Epithelial cell of esophagus (primary cell): ENCODE measurements at places on chromosomes 5 and 9.

DNA sequence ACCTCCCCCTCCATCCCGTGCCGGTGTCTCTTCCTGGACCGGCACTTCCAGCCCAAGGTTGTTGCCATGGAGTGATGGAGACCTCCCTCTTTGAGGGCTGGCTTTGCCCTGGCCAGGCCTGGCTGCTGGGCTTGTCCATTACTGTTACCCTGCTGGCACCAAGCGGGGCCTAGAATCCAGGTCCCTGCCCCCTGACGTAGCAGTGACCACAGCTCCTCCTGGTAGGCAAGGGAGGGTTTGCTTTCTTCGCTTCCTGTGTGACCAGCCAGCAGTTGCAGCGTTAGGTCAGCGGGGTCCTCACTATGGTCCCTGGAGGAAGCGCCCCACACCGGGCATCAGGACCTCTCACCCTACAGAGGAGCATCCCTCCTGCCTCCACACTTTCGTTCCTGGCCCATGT lies 146.7 kb upstream of the COL5A1 start:
- DNase-seq = no peak

- peak; percentile 94 for DNase-seq
These were observed 4.7 kb downstream of the GOLGA2 start for GRCh38 chr9:128271112-128271511.

DNA sequence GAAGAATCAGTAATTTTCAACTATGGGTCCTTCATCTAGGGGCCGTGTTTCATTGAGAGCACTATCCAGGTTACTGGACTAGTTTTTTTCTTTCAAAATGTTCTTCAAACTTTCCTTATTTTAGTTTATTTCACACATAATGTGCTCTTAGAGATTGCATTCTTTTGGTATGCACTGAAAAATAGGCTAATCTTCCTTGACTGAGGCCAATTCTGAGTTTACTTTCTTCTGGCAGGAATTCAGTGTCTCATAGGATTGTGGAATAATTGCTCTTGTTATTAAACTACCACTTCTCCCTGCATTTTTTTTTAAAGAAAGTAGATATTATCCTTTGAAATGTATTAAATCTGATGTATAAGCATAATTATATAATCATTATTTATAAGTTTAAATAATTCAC lies 624.5 kb downstream of the RAB3C start:
- DNase-seq = no peak

- DNase-seq = no peak
These were observed 317.5 kb upstream of the CDH18 start for GRCh38 chr5:20305463-20305862.

- DNase-seq = peak; percentile 57
These were observed 898 bp downstream of the CAMSAP1 start for GRCh38 chr9:135906291-135907005.

- no peak for DNase-seq
These were observed 160.2 kb downstream of the SH3GL2 start for GRCh38 chr9:17739022-17739421.

- DNase-seq = no peak
These were observed 8.0 kb upstream of the TMEM171 start for GRCh38 chr5:73112359-73112758.

- DNase-seq = no peak
These were observed 210.8 kb upstream of the ELL2 start for GRCh38 chr5:96172436-96172835.

DNA sequence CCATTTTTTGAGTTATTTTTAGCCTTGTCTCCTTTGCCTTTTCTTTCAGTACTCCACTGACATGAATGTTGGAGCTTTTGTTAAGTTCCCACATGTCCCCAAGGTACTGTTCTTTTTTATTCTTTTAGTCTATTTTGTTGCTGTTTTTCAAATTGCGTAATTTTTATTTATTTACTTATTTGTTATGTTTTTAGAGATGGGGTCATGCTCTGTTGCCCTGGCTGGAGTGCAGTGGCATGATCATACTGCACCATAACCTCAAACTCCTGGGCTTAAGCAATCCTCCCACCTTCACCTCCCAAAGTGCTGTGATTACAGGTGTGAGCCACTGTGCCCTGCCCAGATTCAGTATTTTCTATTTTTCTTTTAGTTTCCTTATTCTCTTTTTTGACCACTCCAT lies 5.4 kb upstream of the PCDHA1 start:
- DNase-seq = no peak

GRCh38 chr9:116959809-116960208 lies 272.7 kb downstream of the TRIM32 start:
- DNase-seq = peak; percentile 7

DNA sequence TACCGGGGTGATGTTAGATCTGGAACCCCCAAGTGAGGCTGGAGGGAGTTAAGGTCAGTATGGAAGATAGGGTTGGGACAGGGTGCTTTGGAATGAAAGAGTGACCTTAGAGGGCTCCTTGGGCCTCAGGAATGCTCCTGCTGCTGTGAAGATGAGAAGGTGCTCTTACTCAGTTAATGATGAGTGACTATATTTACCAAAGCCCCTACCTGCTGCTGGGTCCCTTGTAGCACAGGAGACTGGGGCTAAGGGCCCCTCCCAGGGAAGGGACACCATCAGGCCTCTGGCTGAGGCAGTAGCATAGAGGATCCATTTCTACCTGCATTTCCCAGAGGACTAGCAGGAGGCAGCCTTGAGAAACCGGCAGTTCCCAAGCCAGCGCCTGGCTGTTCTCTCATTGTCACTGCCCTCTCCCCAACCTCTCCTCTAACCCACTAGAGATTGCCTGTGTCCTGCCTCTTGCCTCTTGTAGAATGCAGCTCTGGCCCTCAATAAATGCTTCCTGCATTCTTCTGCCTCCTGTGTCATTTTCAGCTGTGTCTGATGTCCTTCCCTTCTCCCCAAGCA lies 2.3 kb upstream of the MYOZ3 start:
- DNase-seq = no peak

- DNase-seq = peak; percentile 46
These were observed 99.5 kb upstream of the LMX1B start for GRCh38 chr9:126514037-126514821.

DNA sequence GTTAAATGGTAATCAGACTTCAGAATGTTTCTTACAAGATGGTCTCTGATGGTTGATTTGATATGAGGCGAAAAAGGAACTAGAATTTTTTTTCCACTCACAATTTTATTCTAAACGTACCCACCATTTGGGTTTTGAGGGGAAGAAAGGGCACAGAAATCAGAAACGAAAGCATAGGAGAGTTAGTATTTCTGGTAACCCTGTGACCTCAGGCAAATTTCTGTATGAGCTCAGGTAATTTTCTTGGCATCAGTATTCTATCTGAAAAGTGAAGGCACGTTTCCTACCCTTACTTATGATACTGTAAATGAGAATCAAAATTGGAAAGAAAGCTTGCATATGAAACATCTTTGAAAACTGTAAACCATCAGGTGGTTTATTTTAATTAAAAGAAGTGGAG lies 26.5 kb downstream of the TMEFF1 start:
- DNase-seq = no peak

- no peak for DNase-seq
These were observed 9.5 kb upstream of the DPYSL3 start for GRCh38 chr5:147519380-147519779.

GRCh38 chr5:14900693-14901461 lies 29.3 kb upstream of the ANKH start:
- DNase-seq = peak; percentile 17

GRCh38 chr5:106675687-106676086 lies 995.0 kb downstream of the EFNA5 start:
- DNase-seq = no peak

DNA sequence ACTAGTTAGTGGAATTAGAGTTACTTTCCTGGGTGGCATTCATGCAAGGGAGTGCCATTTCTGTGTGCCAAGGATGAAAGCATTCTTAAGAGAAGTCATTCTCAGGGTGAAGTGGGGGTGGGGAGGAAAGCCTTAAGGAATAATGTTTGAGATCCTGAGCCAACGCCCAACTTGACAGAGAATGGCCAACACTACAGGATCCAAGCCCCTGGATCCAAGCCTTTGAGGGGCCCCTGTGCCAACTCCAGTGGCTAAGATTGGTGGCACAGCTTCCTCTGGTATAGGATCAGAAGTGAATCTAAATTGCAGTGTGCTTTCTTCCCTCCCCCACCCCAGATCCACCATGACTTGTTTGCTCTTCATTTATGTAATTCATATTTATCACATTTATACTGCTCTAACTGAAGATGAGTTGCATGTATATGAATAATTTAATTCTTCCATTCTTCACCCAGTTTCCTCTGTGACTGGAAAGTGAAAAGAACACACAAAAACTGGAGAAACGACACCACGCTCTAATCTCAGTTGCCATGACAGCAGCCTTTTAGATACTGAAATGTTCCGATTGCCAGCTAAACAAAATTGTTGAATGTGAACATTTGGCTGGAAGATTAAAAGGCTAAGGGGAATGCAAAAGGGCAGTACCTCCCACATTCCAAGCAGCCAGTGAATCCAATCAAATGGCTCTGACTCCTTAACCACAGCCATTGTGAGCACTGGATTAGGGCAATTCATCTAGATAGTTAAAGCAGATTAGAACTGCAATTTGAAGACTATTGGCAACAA lies 4.5 kb downstream of the ZNF608 start:
- DNase-seq = peak; percentile 72

DNA sequence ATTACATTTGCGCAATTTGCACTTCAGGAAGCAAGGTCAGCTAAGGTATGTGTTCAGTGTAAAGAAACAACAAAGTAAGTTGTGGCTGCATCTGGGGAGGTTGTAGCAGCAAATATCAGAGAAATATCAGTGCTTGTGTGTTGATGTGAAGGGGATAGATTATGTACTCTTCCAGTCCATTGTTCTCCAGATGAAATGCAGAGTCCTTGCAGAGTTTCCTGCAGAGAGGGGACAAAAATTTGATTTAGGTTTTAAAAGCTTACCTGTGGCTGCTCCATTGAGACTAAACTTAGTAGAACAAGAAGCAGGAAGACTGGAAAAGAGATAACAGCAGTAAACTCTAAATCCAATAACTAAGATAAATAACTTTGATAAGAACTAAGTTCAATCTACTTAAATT lies 952.2 kb downstream of the CDH18 start:
- no peak for DNase-seq

- DNase-seq = no peak
These were observed 52.8 kb downstream of the PRRT1B start for GRCh38 chr9:131598121-131598520.

DNA sequence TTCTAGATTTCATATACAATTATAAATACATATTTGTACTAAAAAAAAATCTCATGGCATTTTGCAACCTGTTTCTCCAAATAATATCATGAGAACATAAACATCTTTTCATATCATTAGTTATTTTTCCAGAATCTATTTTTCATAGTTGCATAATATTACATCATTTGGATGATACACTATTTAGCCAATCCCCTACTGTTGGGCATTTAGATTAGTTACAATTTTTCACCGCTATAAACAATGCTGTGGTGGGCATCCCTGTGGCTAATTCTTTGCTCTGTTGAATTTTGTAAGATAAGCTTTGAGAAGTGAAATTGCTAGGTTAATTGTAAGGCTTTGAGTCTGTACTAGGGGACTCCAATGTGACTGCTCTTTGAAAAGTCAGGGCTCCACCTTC lies 2.2 kb upstream of the FOXI1 start:
- DNase-seq = no peak

DNA sequence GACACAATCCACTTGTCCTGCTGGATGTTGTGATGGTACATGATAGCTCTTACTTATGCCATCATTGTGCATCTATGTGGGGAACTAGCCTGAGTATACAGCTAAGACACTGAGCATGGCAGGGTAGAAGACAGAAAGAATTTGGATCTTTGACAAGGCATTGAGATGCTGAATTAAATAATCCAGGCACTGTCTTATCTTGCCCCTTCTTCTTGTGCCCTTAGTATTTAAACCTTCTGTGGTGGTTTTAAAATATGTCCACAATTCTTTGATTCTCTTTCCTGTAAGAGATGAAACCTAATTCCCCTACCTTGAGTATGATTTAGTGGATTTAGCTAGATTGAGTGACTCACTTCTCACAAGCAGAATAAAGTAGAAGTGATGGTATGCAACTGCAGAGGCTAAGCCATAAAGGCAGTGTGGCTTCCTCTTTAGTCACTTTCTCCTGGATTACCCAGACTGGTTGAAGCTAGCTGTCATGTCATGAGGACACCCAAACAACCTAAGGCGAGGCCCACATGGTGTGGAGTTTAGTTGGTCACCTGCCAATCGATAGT lies 174.0 kb upstream of the NREP start:
- peak; percentile 84 for DNase-seq

DNA sequence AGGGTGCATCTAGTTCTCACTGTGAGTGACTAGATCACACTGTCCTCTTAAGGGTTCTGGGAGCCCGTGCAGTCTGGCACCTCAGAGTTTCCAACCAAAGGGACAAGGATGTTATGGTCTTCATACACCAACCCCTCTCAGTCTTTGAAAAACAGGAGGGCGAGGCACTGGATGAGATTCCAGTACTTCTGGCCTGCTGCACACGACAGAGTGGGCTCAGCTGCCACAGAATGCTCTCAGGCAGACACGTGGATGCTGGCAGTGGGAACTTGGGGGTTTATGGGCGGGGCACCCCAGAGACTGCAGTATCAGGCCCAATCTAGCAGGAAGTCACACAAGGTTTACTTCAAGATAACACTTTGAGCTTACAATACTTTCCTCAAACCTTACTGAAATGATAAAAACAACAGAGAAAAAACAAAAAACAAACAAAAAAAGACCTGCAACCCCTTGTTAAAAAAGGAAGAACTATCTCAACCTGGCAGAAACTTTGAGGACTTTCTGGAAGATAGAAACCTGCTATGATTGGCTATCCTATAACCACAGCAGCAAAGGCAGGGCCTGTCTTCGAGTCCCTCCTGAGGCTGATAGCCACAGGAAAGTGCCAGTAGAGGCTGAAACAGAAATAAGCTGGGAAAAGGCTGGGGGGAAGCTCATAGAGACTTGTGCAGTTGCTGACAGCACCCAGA lies 28.3 kb upstream of the TGFBR1 start:
- no peak for DNase-seq

GRCh38 chr5:162474239-162474638 lies 406.7 kb downstream of the GABRG2 start:
- no peak for DNase-seq
